WTC11 (cell line): ENCODE measurements at places on chromosomes 7 and 10.

GRCh38 chr10:99395750-99396445 lies 34.5 kb downstream of the GOT1 start:
- no peak for DNase-seq

DNA sequence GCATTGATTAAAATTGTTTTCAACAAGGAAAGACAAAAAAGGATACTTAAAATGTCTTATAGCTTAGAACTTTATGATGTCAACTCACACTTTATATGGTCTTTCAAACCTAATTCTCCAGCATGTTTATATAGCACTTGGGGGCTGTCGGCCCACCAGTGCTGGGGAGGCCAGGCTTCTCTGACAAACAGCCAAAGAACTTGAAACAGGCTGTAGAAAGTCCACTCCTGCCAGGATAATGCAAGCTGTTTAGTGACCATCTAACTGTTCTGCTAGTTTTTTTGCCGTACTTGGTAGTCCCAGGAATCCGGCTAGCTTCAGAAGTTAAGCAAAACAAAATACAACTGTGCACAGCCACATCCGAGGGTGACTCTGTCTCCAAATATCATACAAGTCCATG lies 13.6 kb upstream of the SOSTDC1 start:
- no peak for DNase-seq

- DNase-seq: peak; percentile 85
These were observed 148.8 kb downstream of the HECW1 start for GRCh38 chr7:43260980-43261878.

DNA sequence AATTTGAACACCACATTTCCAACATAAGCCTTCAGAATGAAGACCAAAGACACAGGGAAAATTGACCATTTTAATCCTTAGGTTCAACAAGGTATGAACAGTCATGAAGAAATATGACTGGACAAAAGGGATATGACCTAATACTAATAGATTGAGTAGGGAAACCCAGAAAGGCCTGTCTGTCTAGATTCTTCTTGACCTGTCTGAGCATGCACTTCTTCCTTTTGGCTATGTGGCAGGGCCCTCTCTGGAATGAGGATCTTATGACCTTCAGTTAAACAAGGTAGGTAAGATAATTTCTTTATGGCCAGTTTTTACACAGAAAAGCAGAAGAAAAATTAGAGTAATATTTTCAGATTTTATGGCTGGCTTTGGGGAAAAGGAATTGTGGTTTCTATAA lies 3.0 kb upstream of the PHYHIPL start:
- DNase-seq: no peak

GRCh38 chr7:91090684-91091083 lies 173.5 kb upstream of the FZD1 start:
- DNase-seq: no peak
